ENCODE measurements at places on chromosomes 2 and 18.

DNA sequence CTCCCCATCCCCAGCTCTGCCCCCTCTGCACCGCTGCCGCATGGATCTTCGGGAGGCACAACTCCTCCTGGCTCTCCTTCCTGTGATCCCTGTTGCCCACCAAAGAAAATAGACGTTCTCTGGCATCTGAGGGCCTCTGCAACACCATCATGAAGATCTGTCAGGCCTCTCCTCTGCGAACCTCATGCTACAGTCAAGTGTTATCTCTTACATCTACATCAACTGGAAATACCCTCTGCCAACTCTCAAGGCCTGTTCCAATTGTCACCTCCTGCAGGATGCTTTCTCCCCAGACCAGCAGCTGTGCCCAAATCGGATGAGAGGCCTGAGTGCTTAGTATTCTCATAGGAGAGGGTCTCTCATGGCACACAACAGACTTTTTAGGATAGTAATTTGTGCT lies 478.4 kb downstream of the BCL11A start:
- no peak for DNase-seq
- no peaks in the 10 kb centered on the region for H3K36me3 ChIP-seq
- H3K4me1 ChIP-seq: no peaks in the 10 kb centered on the region
- no peak overlapping the region for H3K4me3 ChIP-seq

DNA sequence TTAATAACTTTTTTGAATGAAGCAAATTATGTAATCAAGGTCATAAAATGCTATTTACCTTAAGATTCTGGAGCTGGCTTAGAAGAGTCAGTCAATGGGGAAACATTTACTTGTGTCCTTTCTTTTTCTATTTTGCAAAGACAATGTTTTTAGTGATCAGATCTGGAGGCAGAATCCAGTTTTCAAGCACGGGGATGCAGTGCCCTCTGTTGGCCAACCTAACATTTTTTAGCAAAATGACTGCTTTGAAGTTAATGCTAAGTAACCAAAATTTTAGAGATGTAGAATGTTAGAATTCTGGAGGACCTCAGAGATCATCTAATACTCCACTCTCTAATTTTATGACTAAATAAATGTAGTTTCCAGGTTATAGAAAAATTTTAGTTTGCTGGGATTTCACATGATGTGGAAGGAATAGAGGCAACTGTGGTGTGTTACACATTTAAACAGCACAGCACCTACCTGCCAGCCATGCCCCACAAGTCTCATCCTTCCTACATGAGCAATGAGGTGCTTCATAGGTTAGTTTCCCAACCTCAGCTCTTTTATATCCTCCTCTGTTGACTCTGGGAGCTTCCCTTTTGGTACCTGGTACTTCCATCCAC lies 23.6 kb upstream of the SLC9A4 start:
- peaks cover 3% of the 10 kb centered on the region for H3K36me3 ChIP-seq
- peaks cover 3% of the 10 kb centered on the region for H3K27me3 ChIP-seq
- peaks cover 2% of the 10 kb centered on the region for H3K4me1 ChIP-seq

DNA sequence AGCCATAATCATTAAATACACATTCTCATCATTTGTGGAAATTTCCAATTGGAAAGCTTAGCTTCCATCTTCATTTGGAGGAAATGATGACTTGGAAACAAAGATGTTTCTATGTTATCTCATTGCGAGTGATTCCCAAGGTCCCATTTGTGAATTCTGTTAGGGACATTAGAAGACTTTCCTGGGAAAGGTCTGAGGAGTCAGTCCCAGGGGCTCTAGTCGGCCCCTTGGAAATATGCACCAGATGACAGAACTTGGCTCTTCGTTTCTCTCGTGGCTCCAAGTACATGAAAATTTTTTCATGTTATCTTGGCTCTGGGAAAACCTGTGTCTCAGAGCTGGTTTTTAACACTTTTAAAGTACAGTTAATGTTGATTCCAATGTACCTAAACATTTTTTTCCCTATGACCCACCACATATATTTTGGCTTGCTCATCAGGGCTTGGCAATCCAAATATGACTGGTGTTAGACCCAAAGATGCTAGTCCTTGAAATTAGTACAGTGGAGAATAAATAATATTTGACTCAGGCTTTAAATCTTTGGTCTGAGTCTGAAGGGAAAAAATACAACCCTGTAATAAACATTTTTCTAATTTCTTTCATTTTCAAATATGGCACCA lies 15.4 kb upstream of the CAVIN2 start:
- H3K27ac ChIP-seq: no peak overlapping the region
- no peaks in the 10 kb centered on the region for H3K36me3 ChIP-seq
- H3K27me3 ChIP-seq: peaks cover 12% of the 10 kb centered on the region
- no peak for DNase-seq
- H3K4me3 ChIP-seq: no peak overlapping the region

DNA sequence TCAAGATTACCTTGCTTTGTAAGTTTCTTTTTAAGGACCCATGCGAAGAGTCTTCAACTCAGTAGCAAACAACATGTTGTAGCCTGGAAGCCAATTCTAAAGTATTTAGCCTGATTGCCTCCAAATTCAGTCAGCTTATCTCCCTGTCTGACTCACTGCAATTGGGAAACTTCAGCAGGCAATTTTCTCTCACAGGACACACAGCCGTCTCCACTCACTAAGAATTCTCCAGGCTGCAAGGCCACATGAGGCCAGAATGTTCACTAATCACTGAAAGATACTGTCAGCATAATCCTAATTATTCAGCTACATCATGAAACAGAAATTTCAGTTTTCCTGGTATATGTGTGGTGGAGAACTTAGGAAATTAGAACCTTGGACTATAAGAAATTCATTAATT lies 78.1 kb upstream of the PDE1A start:
- no peaks in the 10 kb centered on the region for H3K4me1 ChIP-seq
- no peak overlapping the region for H3K4me3 ChIP-seq
- no peaks in the 10 kb centered on the region for H3K36me3 ChIP-seq

- H3K4me1 ChIP-seq: no peaks in the 10 kb centered on the region
- H3K36me3 ChIP-seq: no peaks in the 10 kb centered on the region
- H3K27me3 ChIP-seq: no peaks in the 10 kb centered on the region
These were observed 888.4 kb downstream of the TRIB2 start for GRCh38 chr2:13604951-13605661.

- no peak for DNase-seq
- no peaks in the 10 kb centered on the region for H3K4me1 ChIP-seq
- peaks cover 11% of the 10 kb centered on the region for H3K27me3 ChIP-seq
- H3K4me3 ChIP-seq: no peak overlapping the region
- no peak overlapping the region for H3K27ac ChIP-seq
These were observed 8.1 kb downstream of the LDLRAD4 start for GRCh38 chr18:13226533-13227144.

DNA sequence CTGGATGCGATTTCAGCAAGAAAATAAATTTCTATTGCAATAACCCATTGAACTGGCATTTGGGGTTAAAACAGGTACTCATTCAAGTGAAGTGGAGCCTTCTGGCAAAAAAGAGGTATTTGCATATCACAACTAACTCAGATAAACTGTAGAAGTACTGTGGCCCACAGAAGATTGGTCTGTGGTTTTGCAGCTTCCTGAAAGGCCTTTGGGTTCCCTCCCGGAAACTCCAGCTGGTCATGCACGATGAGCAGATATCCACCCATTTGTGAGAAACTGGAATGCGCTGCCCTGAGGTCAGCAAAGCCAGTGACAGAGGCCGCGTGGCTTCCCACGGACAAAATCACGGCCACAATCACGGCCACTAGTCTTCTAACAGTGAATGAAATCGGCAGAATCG lies 106.3 kb downstream of the EPHA4 start:
- no peaks in the 10 kb centered on the region for H3K36me3 ChIP-seq
- peaks cover 38% of the 10 kb centered on the region for H3K4me1 ChIP-seq
- H3K27ac ChIP-seq: no peak overlapping the region
- H3K27me3 ChIP-seq: peaks cover 2% of the 10 kb centered on the region

DNA sequence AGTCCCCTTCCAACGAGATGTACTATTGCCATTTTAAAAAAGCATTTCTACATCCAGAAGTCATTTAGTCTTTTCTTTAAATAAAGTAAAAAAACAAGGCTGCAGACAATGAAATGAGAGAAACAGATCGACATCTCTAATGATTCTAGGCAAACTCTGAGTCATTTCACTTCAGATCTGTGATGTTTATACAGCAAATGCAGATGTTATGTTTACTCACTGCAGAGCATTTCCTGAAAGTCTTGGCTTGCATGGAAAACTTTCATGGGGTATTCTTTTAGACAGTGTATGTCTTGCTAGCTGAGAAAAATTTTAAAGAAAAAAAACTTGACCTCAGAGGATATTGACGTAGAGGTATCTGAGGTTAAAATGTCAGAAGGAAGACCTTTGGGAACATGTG lies 797.4 kb downstream of the CNTNAP5 start:
- no peak for DNase-seq
- no peak overlapping the region for H3K27ac ChIP-seq
- no peaks in the 10 kb centered on the region for H3K27me3 ChIP-seq
- H3K36me3 ChIP-seq: no peaks in the 10 kb centered on the region
- no peak overlapping the region for H3K4me3 ChIP-seq
- no peaks in the 10 kb centered on the region for H3K4me1 ChIP-seq

GRCh38 chr2:191150230-191150599 lies 579 bp downstream of the STAT4 start:
- H3K27me3 ChIP-seq: no peaks in the 10 kb centered on the region
- peak overlapping the region; percentile 94 for H3K4me3 ChIP-seq
- H3K36me3 ChIP-seq: peaks cover 26% of the 10 kb centered on the region
- H3K4me1 ChIP-seq: peaks cover 66% of the 10 kb centered on the region
- peak overlapping the region; percentile 95 for H3K27ac ChIP-seq

- DNase-seq: no peak
- H3K27me3 ChIP-seq: no peaks in the 10 kb centered on the region
- no peak overlapping the region for H3K4me3 ChIP-seq
These were observed 348.9 kb downstream of the OSR1 start for GRCh38 chr2:19009510-19009909.

- H3K4me3 ChIP-seq: no peak overlapping the region
- no peaks in the 10 kb centered on the region for H3K4me1 ChIP-seq
- DNase-seq: no peak
- H3K27me3 ChIP-seq: peaks cover 16% of the 10 kb centered on the region
- no peaks in the 10 kb centered on the region for H3K36me3 ChIP-seq
These were observed 87.4 kb upstream of the CAPN13 start for GRCh38 chr2:30894498-30895119.

DNA sequence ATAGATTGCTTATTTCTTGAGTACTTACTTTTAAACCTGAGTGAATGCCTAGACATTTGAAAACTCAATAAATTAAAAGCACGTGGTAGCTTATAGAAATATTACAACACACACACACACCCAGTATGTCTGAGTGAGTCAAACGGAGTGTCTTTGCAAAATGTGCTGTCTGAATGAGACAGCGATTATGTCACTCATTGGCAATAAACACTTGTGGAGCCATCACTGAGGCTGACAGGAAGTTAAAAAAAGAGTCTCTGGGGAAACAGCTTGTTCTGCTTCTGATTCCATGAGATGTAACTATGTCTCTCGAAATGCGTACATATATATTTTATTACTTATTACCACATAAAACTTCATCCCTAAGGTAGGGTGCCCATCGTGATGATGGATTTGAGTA lies 22.3 kb upstream of the VPS4B start:
- H3K36me3 ChIP-seq: no peaks in the 10 kb centered on the region
- no peak overlapping the region for H3K27ac ChIP-seq
- peaks cover 22% of the 10 kb centered on the region for H3K27me3 ChIP-seq
- no peak overlapping the region for H3K4me3 ChIP-seq
- no peak for DNase-seq

- no peak overlapping the region for H3K27ac ChIP-seq
- DNase-seq: no peak
- H3K27me3 ChIP-seq: no peaks in the 10 kb centered on the region
These were observed 244.1 kb downstream of the NCKAP5 start for GRCh38 chr2:133324150-133324561.

- peaks cover 14% of the 10 kb centered on the region for H3K4me1 ChIP-seq
- H3K27me3 ChIP-seq: peaks cover 73% of the 10 kb centered on the region
- DNase-seq: peak; percentile 83
- H3K4me3 ChIP-seq: no peak overlapping the region
These were observed 14.3 kb downstream of the SIX3 start for GRCh38 chr2:44955593-44956392.

GRCh38 chr2:204604061-204604460 lies 58.8 kb downstream of the PARD3B start:
- no peak overlapping the region for H3K4me3 ChIP-seq
- no peak overlapping the region for H3K27ac ChIP-seq
- H3K36me3 ChIP-seq: no peaks in the 10 kb centered on the region
- H3K4me1 ChIP-seq: no peaks in the 10 kb centered on the region
- no peaks in the 10 kb centered on the region for H3K27me3 ChIP-seq

GRCh38 chr2:97900806-97901205 lies 94.9 kb downstream of the TMEM131 start:
- H3K4me1 ChIP-seq: no peaks in the 10 kb centered on the region
- DNase-seq: no peak
- no peak overlapping the region for H3K4me3 ChIP-seq
- H3K36me3 ChIP-seq: peaks cover 38% of the 10 kb centered on the region
- H3K27ac ChIP-seq: no peak overlapping the region

DNA sequence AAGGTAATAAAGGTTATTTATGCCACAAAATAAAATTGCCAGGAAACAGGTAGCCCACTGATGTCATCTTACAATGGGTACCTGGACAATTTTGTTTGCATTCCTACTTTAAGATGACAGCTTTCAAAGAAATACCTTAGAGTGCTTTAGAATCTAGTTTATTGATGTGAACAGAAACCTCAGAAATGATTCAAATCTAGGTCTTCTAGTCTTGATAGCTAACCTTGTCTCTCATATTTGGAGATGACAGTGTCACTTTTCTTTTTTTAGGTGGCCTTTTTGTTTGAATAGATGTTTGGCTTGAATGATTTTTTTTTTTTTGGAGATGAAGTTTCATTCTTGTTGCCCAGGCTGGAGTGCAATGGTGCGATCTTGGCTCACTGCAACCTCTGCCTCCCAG lies 69.1 kb downstream of the PIK3C3 start:
- DNase-seq: no peak
- H3K4me1 ChIP-seq: peaks cover 43% of the 10 kb centered on the region
- H3K27me3 ChIP-seq: no peaks in the 10 kb centered on the region
- no peak overlapping the region for H3K4me3 ChIP-seq
- peaks cover 32% of the 10 kb centered on the region for H3K36me3 ChIP-seq
- peak overlapping the region; percentile 75 for H3K27ac ChIP-seq

GRCh38 chr2:192579965-192580700 lies 385.4 kb upstream of the TMEFF2 start:
- no peaks in the 10 kb centered on the region for H3K4me1 ChIP-seq
- no peaks in the 10 kb centered on the region for H3K27me3 ChIP-seq
- H3K4me3 ChIP-seq: no peak overlapping the region

DNA sequence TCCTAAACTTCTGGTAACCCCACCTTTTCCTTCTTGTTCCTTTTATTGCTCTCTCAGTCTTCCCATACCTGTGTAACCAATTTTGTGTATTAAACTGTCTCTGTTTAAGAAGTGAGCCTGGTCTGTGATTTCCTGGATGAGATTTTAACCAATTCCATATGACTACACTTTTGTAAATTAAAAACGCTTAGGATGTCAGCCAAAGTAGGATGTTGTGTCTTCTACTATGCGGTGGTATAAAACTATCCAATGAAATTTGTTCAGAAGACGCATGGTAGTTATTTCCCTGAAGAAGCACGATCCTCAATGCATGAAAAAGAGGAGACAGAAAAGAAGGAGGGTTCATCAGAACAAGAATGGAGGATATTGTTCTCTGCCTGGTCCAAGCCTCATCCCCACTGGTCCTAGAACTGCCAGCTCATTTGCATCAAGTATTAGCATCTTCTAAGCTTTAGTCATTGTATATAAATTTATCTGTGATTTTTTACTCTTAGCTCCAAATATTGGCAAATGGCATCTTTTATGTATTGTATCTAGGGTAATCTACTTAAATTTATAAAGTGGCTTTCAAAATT lies 127.4 kb downstream of the TGIF1 start:
- H3K36me3 ChIP-seq: no peaks in the 10 kb centered on the region
- H3K4me3 ChIP-seq: no peak overlapping the region
- no peak for DNase-seq
- no peaks in the 10 kb centered on the region for H3K4me1 ChIP-seq
- H3K27ac ChIP-seq: no peak overlapping the region

All from activated CD8-positive, alpha-beta memory T cell treated with anti-CD3 and anti-CD28 coated beads, Interleukin-2, amount 10 ng/mL, durations not matched to agents 7 days and 5 days (primary cell).